Mammary microvascular endothelial cell (primary cell): ENCODE measurements at places on chromosomes 5 and 9. TPM values are rescaled to one million over a fixed set of nuclear protein-coding genes. Genes with fewer than 3 reads are reported as not detected.

SV2C gene
- not detected in 2 replicates for total RNA-seq

ALDH1A1 gene
- total RNA-seq: 112 and 119 TPM in 2 replicates

LTC4S gene
- not detected in 2 replicates for total RNA-seq

CBY3 gene
- not detected in 2 replicates for total RNA-seq

SPINK7 gene
- not detected in 2 replicates for total RNA-seq

LURAP1L gene
- 1.9 and 2.9 TPM in 2 replicates for total RNA-seq

TGFBI gene
- 36.1 and 39.9 TPM in 2 replicates for total RNA-seq

GABRA6 gene
- not detected in 2 replicates for total RNA-seq

MRPS30 gene
- 57.6 and 63.0 TPM in 2 replicates for total RNA-seq

GPX8 gene
- 90.3 and 102 TPM in 2 replicates for total RNA-seq

TMED9 gene
- total RNA-seq: 154 and 179 TPM in 2 replicates

C8G gene
- 0.20 and 0.84 TPM in 2 replicates for total RNA-seq

MSMP gene
- 1.0 and 3.6 TPM in 2 replicates for total RNA-seq

SLC45A2 gene
- total RNA-seq: not detected in 2 replicates

SPIN1 gene
- 24.8 and 28.2 TPM in 2 replicates for total RNA-seq

DENND4C gene
- 33.9 and 36.1 TPM in 2 replicates for total RNA-seq

SPDL1 gene
- total RNA-seq: 24.1 and 52.3 TPM in 2 replicates

MORN5 gene
- total RNA-seq: not detected in 2 replicates

HMCN2 gene
- 0.07 TPM in 1 of 2 replicates, not detected in the other for total RNA-seq

C5orf52 gene
- total RNA-seq: not detected in 2 replicates

UIMC1 gene
- 19.7 and 21.1 TPM in 2 replicates for total RNA-seq

LOX gene
- 13.7 and 18.3 TPM in 2 replicates for total RNA-seq

ENTREP1 gene
- total RNA-seq: 3.3 and 3.7 TPM in 2 replicates

BAAT gene
- not detected in 2 replicates for total RNA-seq

GRM6 gene
- total RNA-seq: not detected in 2 replicates

F12 gene
- 0.89 and 1.4 TPM in 2 replicates for total RNA-seq

CDX1 gene
- not detected in 2 replicates for total RNA-seq

PLPPR1 gene
- total RNA-seq: 0.05 and 0.07 TPM in 2 replicates

CEP78 gene
- total RNA-seq: 26.9 and 27.0 TPM in 2 replicates

AFAP1L1 gene
- 69.0 and 72.3 TPM in 2 replicates for total RNA-seq

GRXCR2 gene
- not detected in 2 replicates for total RNA-seq

FOXI1 gene
- not detected in 2 replicates for total RNA-seq

SPEF2 gene
- 0.34 and 0.60 TPM in 2 replicates for total RNA-seq

SEMA5A gene
- total RNA-seq: 0.05 and 0.13 TPM in 2 replicates
